ENCODE measurements at places on chromosomes 11 and 22.

DNA sequence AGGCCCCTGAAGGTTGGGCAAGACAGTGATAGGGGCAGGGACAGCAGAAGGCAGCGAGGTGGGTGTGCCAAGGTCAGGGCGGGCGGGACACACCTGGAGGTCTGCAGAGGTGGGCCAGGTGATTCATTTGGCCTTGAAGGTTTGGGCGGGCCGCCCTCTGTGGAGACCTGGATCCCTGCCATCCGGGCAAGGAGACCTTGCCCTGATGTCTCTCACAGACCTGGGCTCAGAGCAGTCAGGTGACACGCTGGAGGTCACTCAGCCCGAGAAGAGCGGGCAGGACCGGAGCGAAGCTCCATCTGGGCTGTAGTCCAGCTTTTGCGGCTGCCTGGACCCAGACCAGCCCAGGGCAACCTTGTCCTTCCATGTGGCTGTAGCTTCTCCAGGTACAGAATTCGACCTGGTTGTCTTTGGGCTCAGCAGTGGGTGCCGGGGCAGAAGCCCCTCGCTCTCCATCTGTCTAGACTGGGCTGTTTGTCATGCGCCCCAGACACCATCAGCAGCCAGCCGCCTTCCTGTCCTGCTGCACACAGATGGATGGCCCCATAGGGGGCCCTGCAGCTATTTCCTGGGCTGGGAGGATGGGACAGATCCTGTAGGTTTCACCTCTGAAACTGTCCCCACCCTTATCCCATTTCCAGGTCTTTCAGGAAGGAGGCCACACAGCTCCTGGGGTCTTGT lies 3.1 kb downstream of the MRGPRG start:
- no peak for DNase-seq

DNA sequence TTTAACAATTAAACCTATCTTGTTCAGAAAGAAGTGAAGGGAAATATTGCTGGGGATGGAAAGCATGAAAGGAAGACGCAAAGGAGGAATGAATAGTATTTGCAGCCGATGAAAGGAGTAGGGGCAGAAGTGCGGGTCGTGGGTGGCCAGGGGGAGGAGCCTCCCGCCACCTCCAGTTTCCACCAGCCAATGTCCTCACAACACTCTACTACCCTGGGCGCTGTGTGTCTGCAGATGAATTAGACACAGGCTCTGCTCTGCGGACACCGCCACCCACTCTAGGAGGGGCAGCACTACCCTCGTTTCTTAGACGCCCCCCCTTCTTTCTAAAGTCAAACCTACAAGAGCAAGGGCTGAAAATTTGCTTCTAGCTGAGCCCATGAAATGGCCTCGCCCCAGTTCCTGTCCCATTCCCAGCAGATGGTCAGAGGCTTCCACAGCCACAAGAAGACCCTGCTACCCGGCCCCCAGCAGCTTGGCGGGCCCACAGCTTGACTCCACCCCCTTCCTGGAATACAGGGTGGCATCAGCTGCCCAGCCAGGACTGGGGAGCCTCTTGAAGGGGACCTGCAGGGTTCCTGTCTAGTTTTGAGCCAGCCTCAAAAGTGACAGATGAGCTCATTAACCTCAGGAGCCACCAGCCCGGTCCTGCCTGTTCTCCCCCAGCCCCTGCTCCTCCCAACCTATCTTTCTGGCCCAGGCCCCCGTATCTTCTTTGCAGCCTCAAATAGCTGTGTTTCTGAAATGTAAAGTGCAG lies 268.1 kb downstream of the BUD13 start:
- no peak for DNase-seq

DNA sequence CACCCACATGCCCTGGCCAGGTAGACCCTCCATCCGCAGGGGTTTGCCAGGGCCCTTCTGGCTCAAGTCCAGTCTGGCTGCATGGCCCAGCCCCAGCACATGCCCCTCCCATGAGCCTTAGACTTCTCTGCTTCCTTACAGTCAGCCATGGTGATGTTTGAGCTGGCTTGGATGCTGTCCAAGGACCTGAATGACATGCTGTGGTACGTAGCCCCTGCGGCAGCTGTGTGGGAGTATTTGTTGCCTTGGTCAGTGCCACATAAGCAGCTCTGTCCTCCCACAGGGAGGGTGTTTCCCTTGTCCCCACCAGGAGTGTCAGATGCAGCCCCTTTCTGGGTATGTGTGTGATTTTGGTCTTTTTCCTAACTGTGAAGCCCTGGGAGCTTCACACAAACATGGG lies 17.5 kb downstream of the CDC45 start:
- peak; percentile 85 for DNase-seq

DNA sequence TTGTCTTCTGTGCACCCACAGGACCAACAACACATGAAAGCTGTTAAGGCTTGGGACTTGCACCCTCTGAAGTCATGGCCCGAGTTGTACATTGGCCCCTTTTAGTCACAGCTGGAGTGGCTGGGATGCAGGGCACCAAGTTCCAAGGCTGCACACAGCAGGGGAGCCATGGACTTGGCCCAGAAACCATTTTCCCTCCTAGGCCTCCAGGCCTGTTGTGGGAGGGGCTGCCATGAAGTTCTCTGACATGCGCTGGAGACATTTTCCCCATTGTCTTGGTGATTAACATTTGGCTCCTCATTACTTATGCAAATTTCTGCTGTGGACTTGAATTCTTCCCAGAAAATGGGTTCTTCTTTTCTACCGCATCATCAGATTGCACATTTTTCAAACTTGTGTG lies 48.8 kb upstream of the GLYAT start:
- DNase-seq, result no peak

- no peak for DNase-seq
Observed at GRCh38 chr22:33894515-33894914, 25.8 kb downstream of the LARGE1 start.

GRCh38 chr11:47924184-47924691 lies 56.1 kb upstream of the PTPRJ start:
- peak; percentile 89 for DNase-seq

GRCh38 chr22:22111267-22111751 lies 128.7 kb upstream of the TOP3B start:
- peak; percentile 68 for DNase-seq

DNA sequence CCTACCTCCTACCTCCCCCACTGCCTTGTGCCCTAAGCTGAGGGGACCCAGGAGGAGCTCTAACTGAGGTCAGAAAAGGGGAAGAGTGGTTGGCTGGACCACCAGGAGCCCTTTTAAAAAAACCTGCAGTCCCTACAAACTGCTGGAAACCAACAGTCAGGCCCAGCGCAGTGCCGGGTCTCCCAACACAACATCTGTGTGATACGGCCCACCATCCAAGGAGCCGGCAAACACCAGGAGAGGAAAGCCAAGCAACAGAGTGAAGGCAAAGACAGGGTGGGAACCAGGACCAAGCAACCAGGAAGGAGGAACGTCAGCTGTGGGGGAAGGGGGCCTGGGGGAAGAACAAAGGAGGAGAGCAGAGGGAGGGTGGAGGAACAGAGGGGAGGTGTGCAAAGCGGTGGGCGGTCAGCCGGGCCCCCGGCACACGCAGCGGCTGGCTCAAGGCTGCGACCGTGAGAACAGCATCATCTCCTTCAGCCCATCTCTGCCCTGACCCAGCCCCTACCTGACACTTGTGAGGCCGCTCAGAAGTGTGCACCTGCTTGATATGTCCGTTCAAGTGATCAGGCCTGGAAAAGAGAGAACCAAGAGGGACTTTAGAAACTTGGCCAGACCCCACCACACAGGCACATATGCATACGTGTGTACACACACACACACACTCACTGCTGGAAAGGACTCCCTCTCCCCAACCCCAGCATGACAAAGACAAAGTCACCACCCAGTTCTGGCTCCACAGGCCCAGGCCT lies 3.6 kb downstream of the PATZ1 start:
- DNase-seq, result no peak

GRCh38 chr11:131595797-131596196 lies 225.4 kb downstream of the NTM start:
- DNase-seq, result no peak

DNA sequence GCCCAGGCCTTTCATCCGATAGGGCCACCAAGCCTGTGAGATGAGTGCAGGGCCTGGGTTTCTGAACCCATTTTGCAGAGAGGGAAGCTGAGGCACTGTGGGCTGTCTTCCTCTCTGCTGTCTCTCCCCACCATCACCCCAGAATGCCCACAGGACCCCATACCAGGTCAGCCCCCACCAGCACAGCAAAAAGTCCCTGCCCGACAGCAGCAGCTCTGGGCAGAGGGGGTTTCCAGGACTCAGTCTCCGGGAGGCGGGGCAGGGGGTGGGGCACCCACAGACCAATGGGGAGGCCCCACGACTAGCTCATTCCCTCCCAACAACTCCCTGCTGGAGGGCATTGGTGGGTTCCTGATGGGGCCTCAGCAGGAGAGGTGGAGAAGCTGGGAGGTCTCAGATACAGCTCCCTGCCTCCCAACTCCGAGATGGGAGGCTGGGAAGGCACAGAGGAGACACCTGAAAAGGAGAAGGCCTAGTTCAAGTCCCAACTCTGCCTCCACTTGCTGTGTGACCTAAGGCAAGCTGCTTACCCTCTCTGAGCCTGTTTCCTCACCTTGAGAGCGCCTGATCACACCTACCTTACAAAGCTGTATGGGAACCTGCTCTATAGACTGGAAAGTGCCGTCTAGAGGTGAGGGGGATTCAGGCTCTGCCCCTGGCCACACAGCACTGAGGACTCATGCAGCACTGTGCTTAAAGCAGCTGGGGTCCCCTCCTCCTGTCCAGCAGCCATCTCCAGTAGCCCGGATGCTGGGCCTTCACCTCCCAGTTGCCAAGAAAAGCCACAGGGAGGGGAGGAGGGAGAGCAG lies 3.5 kb downstream of the CBX7 start:
- DNase-seq, result peak; percentile 26

DNA sequence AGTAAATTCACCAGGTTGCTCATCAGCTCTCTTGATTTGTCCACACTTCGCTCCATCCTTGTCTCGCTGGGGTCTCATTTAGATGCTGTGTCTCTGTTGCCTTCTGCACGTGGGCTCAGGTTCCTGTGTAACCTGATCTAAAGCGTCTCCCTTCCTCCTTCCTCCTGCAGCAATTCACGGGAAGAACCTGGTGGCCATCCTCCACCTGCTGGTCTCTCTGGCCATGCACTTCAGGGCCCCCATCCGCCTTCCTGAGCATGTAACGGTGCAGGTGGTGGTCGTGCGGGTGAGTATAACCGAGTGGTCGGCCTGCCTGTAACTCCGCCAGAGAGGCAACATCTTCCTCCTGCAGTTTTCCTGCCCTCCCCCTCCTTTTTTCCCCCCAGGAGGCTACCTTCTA lies 48.0 kb upstream of the PARVG start:
- DNase-seq, result no peak

DNA sequence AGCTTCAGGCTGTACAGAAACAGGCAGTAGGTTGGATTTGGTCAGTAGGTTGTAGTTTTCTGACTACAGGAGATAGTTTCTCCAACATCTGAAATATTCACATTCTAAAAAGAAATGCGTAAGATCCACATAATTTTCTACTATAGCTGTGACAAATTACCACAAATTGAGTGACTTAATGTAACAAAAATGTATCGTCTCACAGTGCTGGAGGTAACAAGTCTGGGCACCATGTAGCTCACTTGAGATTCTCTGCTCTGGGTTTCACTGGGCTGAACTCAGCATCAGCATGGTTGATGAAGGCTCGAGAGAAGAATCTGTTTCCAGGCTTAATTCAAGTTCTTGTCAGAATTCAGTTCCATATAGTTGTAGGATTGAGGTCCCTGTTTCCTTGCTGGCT lies 350.9 kb upstream of the CCDC179 start:
- DNase-seq, result peak; percentile 31

DNA sequence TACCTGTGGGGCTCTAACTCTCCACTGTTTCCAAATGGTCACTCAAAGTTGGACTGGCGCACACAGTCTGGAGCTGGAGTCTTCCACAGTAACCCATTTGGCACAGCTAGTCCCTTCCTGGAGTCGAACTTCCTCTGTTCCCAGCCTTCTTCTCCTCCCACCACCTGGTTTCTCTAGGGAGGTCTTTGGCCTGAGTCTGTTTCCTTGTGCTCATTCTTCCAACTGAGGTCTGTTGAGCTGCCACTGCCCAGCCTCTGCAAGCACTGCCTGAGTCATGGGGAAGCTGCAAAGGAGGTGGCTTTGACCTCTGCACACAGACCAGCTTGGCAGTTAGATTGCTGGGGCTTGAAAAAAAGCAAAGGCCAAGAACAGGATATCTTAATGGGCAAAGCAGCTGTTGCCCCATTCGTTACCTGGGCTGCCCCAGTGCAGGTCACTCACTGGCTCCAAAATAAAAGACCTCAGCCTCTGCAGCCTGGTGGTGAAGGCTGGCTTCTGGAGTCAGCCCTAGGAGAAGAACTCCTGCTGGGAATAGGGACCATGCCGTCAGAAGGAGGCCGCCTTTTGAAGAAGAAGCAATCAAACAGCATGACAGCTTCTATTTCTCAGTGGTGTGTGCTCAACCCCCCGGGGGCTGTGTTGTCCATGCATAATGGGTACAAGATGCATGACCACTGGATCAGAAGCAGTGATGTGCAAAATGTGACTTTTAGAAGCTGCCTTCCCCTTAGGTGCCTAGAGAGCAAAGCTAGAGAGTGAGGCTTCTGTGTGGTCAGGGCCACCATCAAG lies 3.0 kb downstream of the ADAMTS15 start:
- DNase-seq, result peak; percentile 76

- DNase-seq, result no peak
Observed at GRCh38 chr11:107478922-107479321, 21.3 kb upstream of the CWF19L2 start.

GRCh38 chr11:129933891-129934290 lies 38.5 kb upstream of the NFRKB start:
- no peak for DNase-seq

DNA sequence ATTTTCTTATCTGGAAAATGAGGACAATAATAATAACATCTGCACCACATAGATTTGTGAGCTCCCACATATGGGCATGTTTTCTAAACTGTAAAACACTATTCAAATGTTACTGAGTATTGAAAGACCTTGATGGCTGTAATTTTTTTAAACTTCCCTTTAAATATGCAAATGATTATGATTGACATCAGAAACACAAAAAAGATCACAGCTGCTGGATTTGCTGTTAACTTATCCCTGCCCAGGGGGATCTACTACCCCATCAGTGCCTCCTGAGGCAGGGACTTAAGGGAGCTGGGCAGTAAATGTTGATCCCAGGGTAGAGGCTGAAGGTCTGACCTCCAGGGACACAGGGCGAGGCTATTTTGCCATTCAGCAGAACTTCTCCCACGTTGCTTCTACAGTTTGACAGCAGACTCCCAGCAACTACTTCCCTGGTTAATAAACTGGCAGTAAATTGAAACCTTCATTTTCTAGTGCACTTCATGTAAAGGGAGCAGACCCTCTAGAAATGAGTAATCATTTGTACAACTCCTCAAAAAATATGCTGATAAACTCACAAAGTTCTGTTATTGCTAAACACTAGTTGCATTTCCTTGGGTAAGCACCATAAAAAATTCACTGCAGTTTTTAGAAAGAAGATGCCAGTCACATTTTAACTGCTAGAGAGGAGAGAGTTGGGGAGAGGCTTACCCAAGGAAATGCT lies 20.3 kb downstream of the TMPRSS5 start:
- DNase-seq, result no peak

GRCh38 chr11:132658004-132658403 lies 874.3 kb downstream of the OPCML start:
- DNase-seq, result no peak

- DNase-seq, result no peak
Observed at GRCh38 chr11:76491644-76492043, 46.8 kb downstream of the EMSY start.

- peak; percentile 97 for DNase-seq
Observed at GRCh38 chr22:20531404-20532201, 24.2 kb downstream of the MED15 start.

Data from EH (cell line).